Suppressor macrophage treated with lipopolysaccharide for 1 hour (primary cell): ENCODE measurements at places on chromosomes 1 and 21.
A peak's percentile ranks its signal among the peaks of the same experiment; 100 is the strongest.

GRCh38 chr1:111739925-111740765 lies 950 bp upstream of the INKA2 start:
- DNase-seq, result no peak

GRCh38 chr21:46135782-46136395 lies 19.5 kb downstream of the FTCD start:
- DNase-seq, result no peak

DNA sequence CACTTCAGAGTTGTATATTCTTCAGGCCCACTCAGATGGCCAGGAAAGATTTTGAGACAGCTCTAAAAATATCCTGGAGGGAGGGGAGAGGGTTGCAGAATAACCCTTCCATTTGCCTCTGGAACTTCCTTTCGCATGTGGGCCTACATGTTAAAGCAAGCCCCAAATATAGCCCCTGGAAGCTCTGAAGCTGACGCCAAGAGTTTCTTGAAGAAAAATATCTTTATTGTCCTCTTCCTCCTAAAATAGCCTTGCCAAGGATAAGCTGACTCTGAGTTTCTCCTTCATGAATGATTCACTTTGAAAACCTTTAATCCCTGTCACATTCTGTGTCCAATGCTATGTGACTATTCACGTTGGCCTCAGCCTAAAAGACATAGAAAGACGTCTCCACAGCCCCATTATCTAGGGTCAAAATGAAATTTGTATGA lies 6.4 kb downstream of the C1orf116 start:
- no peak for DNase-seq

- peak; percentile 59 for DNase-seq
Measured at GRCh38 chr1:237976331-237976730, 85.6 kb upstream of the ZP4 start.
